ENCODE measurements at places on chromosomes 16 and 17.

GRCh38 chr16:12819126-12820117 lies 15.7 kb upstream of the CPPED1 start:
- DNase-seq = no peak

DNA sequence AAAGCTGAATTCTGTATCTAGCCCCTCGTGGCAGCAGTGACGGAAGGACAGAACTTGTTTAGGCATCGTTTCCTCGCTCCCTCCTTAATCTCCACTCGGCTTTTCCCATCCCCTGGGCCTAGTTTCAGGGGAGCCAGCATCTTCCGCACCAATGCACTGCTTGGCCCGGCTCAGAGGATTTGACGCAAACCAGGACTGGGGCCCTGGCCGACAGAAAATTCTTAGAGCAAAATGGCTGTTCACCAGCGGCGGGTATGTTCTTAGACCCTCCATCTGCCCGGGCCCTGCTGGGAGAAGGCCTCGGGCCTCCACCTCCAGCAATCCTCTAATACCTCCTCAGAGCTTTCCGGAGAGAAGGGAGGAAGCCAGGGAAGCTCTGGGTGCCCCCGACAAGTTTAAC lies 54.6 kb downstream of the TBC1D16 start:
- no peak for DNase-seq

GRCh38 chr17:75481194-75482068 lies 25.0 kb downstream of the TMEM94 start:
- DNase-seq = no peak

DNA sequence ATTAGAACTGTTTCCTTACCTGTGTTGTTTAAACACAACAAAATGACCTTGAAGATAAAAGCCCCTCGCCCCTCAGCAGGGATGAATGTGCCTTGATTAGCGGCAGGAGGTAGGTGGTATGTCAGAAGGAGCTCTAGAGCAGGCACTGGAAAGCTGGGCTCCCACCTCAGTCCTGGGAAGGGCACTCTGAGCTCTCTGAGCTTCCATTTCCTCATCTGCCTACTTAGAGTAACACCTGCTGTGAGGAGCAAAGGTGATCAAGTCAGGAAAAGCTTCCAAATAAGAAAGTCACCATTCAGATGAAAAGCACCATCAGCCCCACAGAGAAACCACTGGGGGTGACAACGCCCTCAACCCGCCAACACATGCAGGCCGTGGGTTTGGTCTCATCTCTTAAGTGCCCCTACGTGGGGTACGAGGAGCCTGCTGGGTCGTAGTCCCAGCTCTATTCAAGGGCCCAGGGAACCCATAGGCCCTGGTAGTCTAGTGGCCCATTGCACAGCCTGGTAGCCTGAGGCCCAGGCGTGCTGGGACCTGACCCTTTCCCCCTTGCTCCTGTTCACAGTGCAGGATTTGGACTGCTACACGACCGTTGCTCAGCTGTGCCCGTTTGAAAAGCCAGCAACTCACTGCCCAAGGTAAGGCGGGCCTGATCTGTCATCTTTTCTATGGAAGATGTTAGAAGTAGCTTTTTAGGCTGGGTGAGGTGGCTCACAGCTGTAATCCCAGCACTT lies 57.3 kb downstream of the CRISPLD2 start:
- no peak for DNase-seq

DNA sequence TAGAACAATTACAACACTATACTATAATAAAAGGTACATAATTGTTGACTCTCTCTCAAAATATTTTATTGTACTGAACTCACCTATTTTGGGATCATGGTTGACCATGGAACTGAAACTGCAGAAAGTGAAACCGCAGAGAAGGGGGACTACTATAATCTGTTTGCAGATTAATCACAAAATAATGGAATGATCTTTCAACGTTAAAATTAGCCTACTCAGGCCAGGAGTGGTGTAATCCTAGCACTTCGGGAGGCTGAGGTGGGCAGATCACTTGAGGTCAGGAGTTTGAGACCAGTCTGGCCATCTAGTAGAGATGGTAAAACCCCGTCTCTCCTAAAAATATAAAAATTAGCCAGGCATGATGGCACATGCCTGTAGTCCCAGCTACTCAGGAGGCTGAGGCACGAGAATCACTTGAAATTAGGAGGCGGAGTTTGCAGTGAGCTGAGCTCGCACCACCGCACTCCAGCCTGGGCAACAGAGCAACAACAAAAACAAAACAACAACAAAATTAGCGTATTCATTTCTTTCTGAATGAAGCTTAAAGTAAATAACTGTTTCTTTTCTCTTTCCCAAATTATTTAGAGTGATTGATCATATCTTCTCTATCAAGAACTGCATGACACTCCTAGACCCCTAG lies 45.6 kb downstream of the IKZF3 start:
- DNase-seq = no peak

- no peak for DNase-seq
Observed at GRCh38 chr17:6536566-6537065, 19.7 kb downstream of the PITPNM3 start.
